ENCODE measurements at places on chromosomes 16 and 17.

DNA sequence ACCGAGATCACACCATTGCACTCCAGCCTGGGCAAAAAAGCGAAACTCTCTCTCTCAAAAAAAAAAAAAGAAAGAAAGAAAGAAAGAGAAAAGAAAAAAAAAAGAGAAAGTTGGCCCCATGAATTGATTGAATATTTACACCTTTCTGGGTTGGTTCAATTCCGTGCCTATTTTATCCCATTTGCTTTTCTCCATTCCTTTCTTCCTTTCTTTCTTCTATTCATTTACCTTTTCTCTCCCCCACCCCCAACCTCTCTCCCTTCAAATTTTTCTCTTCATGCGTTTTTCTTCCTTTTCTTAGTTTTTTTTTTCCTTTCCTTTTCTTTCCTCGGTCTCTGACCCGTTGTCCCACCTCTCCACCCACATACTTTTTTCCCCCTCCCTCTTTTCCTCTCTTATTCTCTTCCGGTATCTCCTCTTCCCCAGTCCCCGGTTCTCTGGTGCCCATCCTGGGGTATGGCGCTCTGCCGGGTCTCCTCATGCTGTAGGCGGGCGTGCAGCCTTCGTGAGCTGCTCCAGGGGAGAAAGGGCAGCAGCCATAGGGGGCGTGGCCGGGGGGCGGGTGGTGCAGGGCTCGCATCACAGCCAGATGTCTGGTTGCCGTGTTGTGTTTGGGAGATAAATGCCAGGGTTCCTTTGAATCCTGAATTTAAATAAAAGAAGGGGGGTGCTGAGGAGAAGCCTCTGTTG is 5.3 kb upstream of the COL1A1 start:
- peak; percentile 71 for DNase-seq

DNA sequence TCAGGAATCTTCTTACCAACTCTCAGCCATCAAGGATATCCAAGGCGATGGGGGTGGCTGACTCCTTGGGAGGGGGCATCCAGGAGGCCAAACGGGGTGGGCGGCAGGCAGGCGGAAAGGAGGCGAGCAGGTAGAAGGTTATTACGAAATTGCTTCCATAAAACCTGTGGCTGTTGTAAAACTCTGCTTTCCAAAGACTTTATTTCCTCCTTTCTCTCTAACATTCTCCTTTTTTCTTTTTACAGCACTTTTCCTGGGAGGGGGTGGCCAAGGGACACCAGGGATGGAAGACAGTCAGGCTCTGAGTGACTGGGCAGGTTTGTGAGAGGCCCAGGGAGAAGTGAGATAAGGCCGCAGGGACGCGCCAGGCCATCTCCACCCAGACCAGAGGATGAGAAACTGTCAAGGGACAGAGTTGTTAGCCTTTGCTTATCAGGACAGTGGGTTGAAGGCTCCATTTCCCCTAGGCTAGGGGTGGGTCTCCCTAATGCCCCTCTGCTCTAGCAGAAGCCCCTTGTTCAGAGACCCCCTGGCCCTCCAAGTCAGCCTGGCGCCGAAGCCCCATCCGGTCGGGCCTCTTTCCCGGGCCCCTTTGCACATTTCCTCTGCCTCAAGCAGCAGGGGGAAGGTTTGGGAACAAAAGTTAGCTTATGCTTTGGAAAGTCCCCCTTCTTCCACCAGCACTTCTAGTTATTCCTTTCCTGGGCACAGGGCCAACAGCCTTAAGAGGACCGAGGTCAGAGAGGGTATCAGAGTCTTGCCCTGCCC is 5.0 kb upstream of the HOXB9 start:
- no peak for DNase-seq

- DNase-seq, result no peak
Measured at GRCh38 chr16:3369073-3369472, 13.4 kb downstream of the OR2C1 start.

GRCh38 chr17:4945176-4945943 is 3.0 kb downstream of the PFN1 start:
- DNase-seq, result peak; percentile 61

- DNase-seq, result no peak
Measured at GRCh38 chr16:74463888-74464287, 42.6 kb upstream of the CLEC18B start.

DNA sequence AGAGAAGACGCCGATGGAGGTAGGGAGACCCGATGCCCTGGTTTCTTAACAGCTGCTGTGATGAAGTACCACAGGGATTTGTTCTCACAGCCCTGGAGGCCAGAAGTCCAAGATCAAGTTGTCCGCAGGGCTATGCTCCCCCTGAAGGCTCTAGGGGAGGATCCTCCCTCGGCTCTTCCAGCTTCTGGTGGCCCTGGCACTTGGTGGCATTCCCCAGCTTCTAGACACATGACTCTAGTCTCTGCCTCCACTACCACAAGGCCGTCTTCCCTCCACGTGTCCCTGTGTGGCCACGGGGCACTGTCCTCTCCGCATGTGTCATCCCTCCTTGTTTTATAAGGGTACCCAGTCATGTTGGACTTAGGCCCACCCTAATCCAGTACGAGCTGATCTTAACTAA is 375.2 kb downstream of the SLC39A11 start:
- DNase-seq, result no peak

- no peak for DNase-seq
Measured at GRCh38 chr17:53912117-53912516, 89.4 kb downstream of the KIF2B start.

- DNase-seq, result no peak
Measured at GRCh38 chr16:83685615-83686165, 122.1 kb upstream of the HSBP1 start.

DNA sequence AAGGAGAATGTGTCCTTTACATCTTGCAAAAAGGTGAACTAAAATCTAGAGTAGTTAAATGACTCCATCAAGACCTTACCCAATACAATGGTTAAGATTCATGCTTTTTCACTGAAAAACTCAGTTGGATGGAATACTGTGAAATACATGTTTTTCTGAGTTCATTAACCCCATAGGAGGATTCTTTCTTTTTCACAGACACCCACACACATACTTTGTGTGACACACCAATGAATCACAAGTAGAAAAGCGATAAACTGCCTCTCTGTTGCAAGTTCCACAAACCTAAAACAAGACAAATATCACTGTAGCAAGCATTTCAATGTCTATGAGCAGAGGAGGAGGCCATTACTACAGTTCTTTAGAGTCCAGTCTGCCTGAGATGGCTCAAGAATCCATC is 258.8 kb upstream of the CDH5 start:
- DNase-seq, result no peak

DNA sequence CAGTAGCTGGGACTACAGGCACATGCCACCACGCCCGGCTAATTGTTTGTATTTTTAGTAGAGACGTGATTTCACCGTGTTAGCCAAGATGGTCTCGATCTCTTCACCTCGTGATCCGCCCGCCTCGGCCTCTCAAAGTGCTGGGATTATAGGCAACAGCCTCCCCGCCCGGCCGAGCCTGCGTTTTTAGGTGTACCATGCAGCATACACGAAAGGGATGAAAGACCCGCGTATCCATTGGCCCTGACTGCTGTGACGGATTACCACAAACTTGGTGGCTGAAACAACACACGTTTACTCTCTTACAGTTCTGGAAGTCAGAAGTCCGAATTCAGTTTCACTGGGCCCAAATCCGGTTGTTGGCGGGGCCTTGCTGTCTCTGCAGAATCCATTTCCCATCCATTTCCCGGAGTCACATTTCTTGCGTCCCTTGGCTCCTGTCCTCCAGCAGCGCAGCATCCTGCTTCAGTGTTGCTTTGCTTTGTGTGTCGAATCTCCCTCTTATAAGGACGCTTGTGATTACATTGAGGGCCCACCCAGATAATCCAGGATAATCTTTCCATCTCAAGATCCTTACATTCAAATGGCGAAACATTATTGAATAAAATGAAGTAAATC is 8.3 kb upstream of the GUCY2D start:
- DNase-seq, result no peak

DNA sequence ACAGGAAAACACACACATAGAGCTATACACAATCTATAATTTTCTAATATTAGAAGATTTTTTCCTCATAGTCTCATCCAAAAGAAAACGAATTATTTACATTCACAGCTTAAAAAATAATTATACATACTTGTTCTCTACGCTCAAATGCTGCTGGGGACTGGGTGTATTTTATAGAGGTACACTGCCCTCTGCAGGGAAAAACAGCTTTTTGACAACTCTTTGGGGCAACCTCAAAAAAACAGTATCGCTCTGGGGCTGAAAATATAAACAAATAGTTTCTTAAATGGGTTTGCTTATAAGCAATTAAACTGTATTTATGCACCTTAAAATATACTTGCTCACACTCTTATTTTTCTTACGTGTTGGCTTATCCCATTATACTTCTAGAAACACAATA is 261.8 kb upstream of the PSMD7 start:
- no peak for DNase-seq

- no peak for DNase-seq
Measured at GRCh38 chr16:24966634-24967033, 48.5 kb downstream of the ARHGAP17 start.

- DNase-seq, result peak; percentile 53
Measured at GRCh38 chr16:67528870-67529581, 397 bp downstream of the RIPOR1 start.

- peak; percentile 94 for DNase-seq
Measured at GRCh38 chr17:49739641-49740271, 24.2 kb downstream of the FAM117A start.

DNA sequence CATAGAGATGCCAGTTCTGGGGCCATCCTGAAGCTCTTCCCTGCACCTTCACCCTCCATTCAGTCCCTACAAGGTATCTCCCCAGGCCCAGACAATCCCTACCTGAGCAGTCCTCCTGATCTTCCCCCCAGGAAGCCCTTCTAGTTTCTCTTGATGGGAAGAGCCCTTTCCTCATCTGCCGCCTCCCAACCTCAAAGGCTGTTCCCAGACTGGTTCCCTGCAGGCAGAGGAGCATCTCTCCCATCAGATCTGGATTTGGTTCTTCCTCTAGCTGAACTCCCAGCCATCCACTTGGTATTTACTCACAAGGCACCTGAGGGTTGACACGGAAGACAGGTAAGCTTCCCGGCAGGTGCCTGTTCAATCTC is 24.6 kb upstream of the PHB1 start:
- no peak for DNase-seq

GRCh38 chr16:6252541-6252940 is 1080.1 kb upstream of the RBFOX1 start:
- DNase-seq, result no peak

GRCh38 chr17:82502207-82502606 is 17.3 kb upstream of the FOXK2 start:
- no peak for DNase-seq

DNA sequence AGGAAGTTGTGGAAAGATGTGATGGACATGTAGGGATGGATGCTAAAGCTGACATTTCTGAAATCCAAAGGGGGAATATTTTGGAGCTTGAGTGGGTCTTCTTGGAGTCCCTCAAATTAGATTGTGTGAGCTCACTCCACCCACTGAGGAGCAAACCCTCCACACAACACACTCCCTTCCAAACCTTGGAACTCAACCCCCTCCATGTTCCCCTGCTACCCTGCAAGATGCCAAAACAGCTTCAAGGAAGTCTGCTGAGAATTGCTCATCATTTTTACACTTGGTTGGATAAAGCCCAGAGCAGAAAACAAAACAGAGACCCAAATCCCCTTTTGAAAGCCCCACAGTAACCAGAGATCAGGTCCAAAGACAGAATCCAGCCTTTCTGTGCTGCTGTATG is 103.3 kb upstream of the ERCC4 start:
- no peak for DNase-seq

DNA sequence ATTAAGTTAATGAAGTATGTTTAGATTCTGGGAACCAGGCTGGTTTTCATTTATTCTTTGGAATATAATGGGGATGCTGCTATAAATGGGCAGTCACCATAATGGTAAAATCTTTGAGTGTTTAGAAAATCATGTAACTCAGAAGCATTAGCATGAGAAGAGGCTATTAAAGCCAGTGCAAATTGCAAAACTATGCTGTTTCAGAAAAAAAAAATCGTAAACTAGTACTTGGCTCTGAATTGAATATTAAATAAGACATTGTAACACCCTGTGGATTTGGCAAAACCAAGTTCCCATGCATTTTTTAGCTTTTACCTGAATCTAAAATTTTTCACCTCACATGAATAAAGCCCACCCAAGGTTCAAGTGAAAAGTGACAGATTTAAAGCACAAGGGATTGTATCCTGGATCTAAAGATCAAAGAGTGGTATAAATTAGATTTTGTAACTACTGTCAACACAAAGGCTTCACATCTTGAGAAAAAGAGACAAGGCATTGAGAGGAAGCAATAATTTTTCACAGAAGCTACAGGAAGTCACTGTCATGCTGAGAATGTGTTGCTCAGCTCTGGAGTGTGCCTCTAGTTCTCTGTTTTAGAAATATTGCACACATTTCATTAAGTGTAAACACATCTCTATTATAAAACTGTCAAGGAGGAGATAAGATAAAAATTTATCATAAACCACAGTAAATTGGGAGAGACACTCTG is 142.2 kb downstream of the ABCA8 start:
- DNase-seq, result no peak

- no peak for DNase-seq
Measured at GRCh38 chr17:17032131-17032692, 10.0 kb upstream of the MPRIP start.

GRCh38 chr16:12551530-12551929 is 252.2 kb downstream of the CPPED1 start:
- DNase-seq, result no peak

DNA sequence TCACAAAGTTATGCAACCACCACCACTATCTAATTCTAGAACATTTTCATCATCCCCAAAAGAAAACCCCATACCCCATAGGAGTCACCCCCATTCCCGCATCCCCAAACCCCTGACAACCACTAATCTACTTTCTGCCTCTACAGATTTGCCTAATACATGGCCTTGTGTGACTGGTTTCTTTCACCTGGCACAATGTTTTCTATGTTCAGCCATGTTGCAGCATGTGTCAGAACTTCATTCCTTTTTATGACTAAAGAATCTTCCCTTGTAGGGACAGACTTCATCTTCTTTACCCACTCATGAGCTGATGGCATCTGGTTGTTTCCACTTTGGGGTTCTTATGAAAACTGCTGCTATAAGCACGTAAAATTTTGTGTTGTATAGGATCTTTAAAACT is 34.6 kb downstream of the CYTH1 start:
- DNase-seq, result no peak

DNA sequence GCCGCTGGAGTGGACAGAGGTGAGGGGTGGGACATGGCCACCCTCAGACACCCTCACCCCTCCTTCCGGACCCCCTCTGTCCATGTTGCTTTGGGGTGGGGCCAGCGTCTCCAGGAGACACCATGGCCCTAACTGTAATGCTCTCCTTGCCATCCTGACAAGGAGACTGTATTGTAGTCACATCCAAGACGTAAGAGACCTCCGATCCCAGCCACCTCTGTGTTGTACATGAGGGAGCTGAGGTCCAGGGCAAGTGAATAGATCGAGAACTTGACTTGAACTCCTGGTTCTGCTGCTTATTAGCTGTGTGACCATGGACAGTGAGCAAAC is 30.2 kb downstream of the POLR3E start:
- DNase-seq, result no peak

- DNase-seq, result peak; percentile 43
Measured at GRCh38 chr17:57986841-57987580, 1.0 kb downstream of the VEZF1 start.
